Hippocampal formation (tissue), 2 donors: ENCODE measurements at places on chromosomes 7 and 10.

DNA sequence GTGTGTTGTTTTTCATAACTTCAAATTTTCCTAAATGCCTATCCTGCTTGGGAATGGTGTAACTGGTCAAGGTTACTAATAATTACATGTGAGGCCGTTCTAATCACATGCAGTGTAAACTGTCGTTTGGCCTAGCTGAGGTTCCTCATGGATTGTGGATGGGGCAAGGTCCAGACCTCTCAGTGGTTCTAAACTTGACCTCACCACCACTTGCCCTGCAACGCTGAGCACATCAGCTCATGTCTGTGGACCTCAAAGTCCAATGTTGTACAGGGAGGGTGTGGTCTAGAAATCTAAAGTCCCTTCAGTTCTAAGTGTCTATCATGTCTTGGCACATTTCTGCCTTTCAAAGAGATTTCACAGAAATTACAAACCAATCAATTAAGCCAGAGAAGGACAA, 15.6 kb downstream of the RBP3 start:
- no peak for DNase-seq

DNA sequence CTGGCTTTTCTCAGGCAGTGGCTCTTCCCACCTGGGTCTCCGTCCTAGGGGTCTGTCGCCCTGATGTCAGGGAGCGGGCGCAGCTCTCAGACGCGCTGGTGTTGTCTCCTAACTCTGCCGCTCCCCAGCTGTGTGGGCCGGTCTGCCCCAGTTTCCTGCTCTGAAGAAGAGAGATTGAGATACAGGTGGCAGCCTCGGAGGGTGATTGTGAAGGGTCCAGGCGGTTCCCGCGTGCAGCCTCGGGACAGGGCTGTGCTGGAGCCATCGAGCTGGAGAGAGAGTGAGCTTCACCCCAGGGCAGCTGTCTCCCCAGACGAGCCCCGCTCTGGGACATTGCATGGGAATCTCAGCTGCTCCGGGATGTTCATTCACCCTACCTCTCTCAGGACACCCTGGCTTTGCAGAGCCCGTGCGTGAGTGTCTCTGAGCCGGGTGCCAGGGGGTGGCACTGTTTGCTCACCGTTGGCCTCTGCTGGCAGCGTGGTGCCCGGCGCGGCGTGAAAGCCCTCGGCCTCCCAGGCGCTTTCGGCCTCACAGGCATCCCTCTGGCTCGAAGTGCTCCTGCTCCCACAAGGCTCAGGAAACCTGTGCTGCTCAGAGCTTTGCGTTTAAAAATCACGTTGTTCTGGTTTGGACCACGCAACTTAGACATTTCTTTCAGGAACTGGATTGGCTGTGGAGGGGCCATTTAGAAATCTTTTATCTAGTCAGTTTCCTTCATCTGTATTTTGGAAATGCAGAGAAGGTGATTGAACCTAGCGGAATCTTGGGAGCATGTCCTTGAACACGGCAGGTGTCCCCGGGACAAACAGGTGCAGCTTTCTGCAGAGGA, 33.8 kb upstream of the ZFAND2A start:
- no peak for DNase-seq

- no peak for DNase-seq
Observed at GRCh38 chr10:30151581-30152389, 92.4 kb upstream of the JCAD start.

DNA sequence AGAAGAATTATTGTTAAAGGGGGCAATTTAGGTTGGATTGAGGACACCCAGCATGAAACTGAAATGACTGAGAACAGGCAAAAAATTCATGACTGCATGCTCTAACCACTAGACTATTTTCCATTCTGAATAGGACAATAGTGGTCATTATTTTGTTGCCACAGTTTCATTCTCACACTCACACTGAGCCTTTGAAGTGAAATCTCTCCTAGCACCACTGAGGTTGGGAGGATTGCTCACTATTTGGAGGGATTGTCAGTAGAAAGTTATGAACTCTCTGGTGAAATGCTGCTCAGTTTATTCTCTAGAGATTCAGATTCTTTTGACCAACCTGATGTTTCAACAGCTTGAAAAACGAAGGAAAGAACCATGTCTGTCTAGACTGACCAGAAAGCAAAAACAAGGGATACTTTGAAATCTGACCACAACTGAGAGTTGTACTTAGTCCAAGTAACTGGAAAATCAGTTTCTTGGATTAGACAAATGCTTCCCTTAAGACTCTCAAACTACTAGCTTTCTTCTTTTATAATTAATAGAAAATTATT, 191.2 kb downstream of the DYNC1I1 start:
- DNase-seq: no peak

DNA sequence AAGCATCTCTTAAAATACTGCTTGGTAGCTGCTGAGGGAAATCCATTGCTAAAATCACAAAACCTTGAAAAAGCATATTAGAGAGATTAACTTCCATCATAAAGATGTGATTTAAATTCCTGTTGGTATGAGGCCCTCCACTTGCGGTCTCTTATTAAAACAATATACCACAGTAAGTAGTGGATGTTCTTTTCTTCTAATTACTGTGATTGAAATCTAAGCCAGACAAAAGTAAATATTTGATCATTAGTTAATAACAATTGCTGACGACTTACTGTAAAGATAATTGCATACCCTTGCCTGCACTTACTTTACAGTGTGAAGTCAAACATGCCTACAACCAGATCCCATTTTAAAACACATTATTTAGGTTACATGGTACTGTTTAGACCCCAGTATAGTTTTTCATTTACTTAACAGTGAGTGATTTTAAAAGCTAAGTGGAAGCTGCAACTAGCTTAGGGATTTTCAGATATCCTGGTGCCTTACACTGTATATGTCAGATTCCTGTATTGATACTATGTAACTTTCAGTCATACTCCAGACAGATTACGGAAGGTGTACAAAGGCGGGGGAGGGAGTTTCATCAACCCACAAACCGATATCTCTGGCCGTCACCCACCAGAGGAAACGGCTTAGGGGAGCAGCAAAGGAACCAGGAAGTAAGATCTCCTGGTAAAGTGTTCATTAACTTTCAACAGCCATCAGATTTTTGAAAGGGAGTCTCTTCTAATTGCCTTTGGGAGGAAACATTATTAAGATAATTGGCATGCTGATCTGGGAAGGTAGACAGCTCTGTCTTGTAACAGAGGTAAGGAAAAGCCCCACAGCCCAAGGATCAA, 986 bp downstream of the NRP1 start:
- DNase-seq: no peak

GRCh38 chr10:48880016-48880705, 59.5 kb downstream of the LRRC18 start:
- no peak for DNase-seq

DNA sequence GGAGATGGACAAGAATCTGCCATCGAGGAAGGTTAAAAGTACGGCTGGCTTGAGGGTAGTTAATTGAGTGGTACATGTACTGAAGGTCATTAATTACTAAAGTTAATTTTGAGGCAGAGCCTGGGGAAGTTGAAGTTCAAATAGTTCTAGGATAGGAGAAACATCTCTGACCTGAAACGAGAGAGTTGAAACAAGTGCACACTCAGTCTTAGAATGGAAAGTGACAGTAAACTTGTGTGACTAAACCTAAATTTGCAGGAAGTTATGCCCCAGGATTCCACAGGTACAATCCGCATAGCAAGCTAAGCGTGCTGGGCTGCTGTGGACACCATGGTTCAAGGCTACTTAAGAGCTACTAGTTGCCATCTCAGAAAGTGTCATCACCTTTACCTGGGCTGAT, 209.9 kb downstream of the CHCHD3 start:
- no peak for DNase-seq
